ENCODE measurements at places on chromosomes 6 and 20.
A peak's percentile ranks its signal among the peaks of the same experiment; 100 is the strongest.

- no peak for DNase-seq
These were observed 140.1 kb downstream of the REV3L start for GRCh38 chr6:111342913-111343312.

GRCh38 chr6:135270676-135271536 is 89.8 kb downstream of the MYB start:
- no peak for DNase-seq

DNA sequence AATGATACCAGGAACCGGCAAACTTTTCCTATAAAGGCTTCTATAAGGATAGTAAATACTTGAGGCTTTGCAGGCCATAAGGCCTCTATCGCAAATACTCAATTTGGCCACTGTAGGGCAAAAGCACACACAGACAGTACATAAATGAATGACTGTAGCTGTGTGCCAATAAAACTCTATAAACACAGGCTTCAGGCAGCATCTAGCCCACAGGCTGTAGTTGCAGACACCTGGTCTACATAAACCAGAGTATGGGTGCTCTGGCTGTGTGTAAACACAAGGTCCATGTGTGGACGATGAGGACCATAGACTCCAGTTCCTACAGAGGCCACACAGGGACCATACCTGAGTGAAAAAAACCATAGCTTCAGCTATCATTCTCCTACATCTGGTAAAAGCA is 52.2 kb downstream of the ZMYND8 start:
- no peak for DNase-seq

- no peak for DNase-seq
These were observed 50.8 kb downstream of the UTRN start for GRCh38 chr6:144335914-144336313.

DNA sequence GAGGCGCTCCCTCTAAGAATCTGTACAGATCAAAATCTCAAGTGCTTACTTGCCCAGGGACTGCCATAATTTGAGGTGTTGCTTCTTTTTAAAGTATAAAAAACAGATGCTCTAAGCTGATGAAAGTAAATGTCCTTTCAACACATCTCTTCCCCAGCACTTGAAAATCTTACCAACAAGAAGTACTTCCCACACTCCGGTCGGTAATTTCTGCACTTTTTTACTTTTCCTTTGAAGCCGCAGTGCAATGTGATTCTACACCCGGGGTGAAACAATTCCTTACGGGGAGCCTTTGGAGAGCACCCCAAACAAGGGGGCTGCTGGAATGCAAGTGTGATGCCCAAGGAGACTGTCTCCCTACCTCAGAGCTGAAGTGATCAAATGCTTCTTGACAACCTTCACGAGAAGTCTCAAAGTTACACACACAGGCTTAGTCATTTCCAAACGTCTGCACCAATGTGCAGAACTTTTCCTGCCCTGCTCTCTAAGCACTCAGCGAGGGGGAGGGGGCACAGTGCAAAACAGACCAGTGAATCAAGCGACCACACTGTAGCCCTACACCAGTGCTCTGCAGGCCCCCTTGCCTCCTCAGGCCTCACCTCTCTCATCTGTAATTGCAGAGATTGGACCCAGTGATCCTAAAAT is 56.7 kb downstream of the ATXN1 start:
- no peak for DNase-seq

DNA sequence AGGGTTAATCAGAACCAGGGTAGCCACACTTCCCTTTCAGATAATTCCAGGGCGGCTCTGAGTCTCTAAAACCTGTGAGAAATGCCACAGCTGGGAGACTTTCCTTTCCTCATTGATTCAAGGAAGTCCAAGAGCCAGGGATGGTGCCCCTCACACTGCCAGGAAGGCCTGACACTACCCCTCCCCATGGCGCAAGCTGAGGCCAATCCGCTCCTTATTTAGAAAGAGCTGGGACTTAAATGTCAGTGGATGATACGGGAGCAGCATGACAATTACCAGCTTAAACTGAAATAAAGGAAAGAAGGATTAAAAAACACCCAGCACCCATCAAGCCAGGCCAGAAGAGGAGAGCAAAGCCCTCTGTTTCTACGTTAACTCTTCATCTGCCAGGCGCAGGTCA is 244.4 kb downstream of the LRFN2 start:
- DNase-seq, result no peak

DNA sequence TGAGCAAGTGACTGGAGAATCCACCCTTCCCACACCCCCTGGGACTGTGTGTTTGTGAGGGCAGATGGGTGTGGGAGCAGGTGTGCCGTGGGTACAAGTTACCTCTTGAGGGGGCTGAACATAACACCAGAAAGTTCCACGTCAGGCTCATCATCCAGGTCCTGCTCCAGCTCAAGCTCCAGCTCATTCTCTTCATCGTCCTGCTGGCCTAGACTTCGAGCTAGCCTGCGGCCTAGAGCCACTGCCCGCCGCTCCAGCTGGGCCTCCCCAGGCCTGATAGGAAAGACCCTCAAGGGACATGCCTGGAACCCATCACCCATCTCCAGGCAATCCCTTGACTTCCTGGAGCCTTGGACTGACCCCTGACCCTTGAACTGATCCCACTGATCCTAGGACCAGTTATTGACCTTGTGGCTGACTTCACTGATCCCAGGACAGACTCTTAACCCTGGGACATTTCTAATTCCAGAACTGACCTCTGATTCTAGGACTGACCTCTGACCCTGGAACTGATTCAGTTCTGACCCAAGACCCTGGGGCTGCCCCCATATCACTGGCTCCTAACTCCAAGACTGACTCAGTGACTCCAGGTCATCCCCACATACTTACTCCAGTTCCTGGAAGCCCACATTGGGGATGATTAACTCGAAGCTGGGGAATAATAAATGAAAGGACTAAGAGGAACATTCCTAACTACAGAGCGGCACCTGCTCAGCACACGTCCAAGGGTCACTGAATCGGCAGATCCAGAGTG is 11.8 kb upstream of the SPAG4 start:
- no peak for DNase-seq

GRCh38 chr6:163782436-163783003 is 368.0 kb downstream of the QKI start:
- DNase-seq, result no peak

GRCh38 chr20:51712501-51713212 is 55.5 kb downstream of the ATP9A start:
- DNase-seq, result peak; percentile 54

DNA sequence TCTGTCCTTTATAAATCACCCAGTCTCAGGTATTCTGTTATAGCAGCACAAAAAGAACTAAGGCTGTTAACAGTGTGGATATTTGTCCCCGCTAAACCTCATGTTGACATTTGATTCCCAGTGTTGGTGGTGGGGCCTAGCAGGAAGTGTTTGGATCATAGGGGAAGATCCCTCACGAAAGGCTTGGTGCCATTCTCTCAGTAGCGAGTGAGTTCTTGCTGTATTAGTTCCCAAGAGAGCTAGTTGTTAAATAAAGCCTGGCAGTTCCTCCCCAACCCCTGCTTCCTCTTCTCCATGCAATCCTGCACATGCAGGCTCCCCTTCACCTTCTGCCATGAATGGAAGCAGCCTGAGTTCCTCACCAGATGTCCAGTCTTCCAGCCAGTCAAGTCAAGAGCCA is 29.8 kb upstream of the ERVFRD-1 start:
- no peak for DNase-seq

DNA sequence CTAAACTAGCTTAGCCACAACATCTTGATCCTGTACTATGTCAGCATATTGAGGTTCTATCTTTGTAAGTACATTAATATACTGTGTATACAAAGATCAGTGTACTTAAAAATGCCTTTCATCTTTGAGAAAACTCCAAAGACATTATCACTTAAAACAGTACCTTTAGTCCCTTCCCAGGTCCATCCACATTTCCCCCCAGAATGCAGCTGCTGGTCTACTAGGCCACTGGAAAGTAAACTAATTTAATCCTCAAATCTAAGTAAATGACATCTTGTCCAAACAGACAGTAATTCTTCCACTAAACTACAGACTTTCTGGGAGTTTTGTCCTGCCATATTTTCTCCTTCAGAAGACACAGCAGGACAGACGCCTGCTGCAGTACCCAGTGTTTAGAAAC is 68.7 kb downstream of the SYCP2 start:
- no peak for DNase-seq

DNA sequence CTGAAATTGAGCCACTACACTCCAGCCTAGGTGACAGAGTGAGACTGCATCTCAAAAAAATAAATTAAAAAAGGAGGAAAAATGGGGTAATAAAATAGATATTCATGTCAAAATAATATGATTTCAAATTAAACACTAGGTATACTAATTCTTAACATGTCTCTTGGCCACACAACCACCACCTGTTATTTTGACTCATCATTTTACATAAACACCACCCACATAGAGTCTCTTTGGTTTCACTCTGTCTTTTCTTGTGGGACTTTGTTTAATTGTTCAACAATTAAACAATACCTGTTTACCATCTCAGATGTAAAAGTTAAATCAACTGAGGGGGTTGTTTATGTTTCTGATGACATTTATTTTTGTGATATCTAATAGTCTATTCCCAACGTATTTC is 476.8 kb upstream of the ADGRB3 start:
- no peak for DNase-seq

DNA sequence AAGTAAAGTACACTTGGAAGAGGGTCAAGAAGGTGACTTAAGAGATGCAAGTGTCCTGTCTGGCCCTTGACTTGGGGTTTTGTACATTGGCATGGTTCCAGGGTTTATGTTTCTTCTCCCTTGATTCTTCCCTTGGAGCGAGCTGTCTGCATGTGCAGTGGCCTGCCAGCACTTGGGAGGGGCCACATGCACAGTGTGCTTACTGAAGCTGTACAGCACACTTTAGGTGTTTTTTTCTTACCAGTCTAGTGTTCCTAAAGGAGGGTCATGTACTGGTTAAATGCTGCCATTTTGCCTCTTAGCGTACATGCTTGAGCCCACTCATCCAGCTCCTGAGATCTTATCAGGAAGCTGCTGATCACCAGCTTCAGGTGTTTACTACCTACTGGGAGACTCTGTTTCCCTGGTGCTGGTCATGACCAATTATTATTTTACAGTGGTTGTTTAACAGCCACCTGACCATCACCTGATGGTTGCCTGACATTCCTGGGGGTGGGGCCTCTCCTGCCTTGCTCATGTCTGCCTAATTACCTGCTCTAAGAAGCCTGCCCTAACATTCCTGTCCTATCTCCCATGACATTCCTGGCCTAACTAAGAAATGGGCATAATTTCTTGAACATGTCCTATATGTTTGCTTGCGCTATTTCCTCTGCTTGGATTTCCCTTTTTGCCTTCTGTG is 182.9 kb downstream of the MCHR2 start:
- no peak for DNase-seq

DNA sequence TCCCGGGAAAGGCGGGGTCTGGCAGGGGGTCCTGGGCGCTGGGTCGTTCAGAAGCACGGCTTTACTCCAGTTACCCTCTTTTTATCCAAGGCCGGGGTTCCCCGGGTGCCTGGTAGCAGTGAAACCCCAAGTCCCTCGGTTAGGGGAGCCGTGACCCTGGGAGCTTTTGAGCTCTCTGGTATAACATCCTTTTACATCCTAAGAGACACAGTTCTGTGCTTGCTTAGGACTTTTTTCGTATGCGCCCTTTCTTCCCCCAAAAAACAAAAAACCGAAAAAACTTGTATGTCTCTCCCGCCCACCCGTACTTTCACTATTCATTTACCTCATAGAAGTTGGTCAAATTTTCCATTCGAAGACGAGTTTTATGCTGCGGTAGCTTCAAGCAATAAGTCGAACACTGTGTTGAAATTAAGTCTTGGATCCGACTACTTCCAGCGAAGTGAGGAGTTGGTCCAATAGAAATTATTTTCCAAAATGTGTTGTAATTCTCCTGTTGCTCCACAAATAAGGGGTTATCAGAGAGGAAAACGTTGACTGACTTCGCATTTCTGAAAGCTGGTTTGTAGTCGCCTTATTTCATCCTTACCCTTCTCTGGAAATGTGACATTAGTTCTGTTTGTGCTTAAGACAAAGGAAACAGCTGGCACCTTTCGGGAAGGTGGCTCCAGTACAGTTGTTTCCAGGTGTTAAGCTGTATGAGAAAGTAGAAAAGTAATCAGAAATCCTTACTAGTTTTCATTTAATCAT is 816 bp upstream of the MAN1A1 start:
- no peak for DNase-seq

DNA sequence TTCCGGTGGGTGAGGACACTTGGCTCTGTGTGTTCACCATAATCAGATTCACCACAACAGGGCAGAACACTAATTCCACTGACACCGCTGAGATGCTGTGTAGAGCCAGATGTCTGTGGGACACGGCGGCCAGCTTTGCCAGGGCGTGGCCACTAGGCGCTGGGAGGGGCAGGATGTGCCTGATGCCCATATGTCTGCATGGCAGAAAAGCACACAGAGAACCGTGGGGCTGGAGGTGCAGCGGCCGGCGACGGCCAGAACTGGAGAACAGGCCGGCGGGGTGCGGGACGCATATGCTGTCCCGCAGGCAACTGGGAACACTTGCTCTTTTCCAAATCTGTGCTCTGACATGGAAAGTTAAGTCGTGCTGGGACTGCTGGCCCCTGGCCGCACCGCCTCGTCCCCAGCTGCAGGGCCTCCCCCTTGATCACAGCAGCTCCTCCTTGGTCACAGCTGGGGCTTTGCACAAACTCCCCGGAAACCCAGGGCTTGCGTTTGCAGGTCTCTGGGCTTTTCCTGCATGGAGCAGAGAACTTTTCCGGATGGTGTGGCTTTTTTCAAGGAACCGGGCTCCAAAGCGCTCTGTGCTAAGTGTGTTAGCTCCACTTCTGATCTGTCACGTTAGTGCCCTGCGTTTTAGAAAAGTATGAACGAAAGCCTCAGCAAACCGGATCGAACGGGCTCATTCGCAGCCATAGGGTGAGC is 31.1 kb downstream of the NTSR1 start:
- DNase-seq, result no peak

GRCh38 chr6:118939683-118940082 is 4.7 kb upstream of the MCM9 start:
- DNase-seq, result no peak
